Amniotic stem cell (primary cell): ENCODE measurements at places on chromosomes 13 and 19.

DNA sequence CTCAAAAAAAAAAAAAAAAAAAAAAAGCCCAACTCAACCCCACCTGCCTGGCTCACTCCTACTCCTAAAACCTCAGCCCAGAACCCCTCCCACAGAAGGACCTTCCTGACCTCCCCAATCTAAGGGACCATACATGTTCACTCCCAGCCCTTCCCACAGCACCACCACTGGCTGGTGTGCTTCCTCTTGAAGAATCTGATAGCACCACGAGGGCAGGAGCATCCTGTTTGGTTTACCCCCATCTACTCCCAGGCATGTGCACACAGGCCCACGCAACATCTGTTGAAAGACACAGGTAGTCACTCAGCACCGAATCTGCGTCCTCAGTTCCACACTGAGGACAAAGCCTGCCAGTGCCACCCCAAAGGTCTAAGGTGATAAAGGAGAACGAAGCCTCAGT lies 8.2 kb downstream of the LATS2 start:
- DNase-seq, result no peak

- DNase-seq, result no peak
These were observed 1.9 kb downstream of the ZNF493 start for GRCh38 chr19:21398851-21399250.

DNA sequence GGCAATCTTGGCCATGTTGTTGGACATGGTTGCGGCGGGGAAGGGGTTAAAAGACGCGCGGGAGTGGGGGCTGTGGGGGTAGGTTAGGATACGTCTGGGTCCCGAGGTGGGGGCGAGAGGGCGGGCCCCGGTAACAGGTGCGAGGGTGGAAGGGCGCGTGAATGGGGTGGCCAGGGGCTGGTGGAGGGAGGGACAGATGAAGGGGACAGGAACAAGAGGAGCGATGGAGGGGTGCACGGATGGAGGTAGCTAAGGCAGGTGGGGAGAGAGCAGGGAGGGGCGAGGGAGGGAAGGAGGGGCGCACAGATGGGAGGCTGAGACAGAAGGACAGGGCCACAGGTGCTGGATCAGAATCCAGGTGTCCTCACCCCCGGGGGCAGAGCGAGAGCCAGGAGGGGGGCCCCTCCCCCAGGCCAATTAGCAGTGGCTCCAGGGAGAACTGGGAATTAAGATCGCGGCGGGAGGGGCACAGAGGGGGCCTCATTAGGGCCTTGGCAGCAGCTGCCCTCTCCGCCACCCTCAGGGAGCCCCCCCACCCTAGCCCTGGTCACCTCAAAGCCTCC lies 1.3 kb downstream of the GNG8 start:
- no peak for DNase-seq

DNA sequence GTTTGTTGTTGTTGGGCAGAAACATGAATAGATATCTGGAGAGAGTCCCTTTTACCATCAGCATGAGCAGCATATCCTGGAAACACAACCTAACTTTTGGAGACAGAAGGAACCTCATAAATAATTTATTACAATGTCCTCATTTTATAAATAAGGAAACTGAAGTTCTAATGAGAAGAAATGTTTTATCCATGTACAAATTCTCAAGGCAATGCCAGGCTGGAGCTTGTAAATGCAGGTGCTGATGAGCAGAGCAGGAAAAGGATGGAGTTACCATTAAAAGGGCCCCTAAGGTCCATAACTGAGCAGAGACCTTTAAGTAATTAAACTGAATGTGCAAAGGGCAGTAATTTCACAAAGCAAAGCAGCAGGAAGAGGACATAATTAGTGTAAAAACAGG lies 17.3 kb downstream of the LCP1 start:
- DNase-seq, result no peak

GRCh38 chr13:56924401-56924800 lies 216.3 kb upstream of the PRR20A start:
- DNase-seq, result no peak

DNA sequence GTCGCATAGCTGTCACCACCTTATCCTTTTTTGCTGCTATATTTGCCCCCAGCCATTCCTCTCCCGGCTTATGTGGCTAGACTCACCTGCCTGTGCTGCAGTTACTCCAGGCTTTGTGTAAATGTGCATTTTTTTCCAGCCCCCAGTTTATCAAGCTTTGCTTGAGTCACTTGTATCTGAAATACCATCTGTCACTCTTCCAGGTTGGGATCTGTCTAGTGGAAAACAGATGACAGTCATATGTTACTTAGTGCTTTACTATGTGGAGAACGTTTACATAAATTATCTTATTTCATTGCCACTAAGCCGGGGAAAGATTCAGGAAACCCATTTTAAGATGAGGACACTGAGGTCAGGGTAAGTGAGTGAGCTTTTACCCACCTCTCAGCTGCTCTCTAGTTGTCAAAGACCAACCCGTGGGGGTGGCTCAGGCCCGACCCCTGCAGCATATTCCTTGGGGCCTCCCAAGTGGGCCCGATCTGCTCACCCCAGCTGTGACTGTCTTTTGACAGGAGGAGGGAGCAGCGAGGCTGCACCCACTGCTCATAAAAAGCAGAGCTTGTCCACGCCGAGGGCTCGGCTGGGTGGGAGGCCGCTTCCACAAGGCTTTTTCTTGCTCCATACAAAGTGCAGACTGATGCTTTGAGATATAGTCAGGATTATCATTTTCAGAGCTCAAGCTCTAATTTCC lies 7.2 kb downstream of the GJB2 start:
- DNase-seq, result no peak

DNA sequence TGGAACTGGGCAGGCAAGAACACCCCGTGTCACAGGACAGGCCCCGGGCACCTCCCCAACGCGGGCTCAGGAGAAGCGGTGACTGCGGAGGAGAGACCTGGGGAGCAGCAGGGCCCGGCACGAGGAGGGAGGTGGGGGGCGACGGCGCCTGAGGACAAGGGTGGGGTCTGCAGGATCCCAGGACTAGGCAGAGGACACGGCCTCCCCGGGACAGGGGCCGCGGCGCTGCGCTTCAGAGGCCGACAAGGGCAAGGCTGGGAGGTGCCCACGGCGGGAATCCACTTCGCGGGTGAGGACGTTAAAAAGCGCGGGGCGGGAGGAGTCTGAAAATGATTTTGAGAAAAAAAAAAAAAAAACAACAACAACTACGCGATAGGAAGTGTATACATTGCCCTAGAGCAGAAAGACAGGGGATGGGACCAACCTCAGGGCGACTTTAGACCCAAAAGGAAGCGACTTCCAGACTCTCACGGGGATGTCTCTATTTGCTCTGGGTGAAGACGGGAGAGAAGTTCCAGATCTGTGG lies 44.9 kb downstream of the ZNF611 start:
- no peak for DNase-seq

- no peak for DNase-seq
These were observed at the start of gene ZNF665 for GRCh38 chr19:53192771-53193534. ZNF665 (minus strand) TSS chr19:53193358; CDS start chr19:53182898, 10,460 bp downstream.

DNA sequence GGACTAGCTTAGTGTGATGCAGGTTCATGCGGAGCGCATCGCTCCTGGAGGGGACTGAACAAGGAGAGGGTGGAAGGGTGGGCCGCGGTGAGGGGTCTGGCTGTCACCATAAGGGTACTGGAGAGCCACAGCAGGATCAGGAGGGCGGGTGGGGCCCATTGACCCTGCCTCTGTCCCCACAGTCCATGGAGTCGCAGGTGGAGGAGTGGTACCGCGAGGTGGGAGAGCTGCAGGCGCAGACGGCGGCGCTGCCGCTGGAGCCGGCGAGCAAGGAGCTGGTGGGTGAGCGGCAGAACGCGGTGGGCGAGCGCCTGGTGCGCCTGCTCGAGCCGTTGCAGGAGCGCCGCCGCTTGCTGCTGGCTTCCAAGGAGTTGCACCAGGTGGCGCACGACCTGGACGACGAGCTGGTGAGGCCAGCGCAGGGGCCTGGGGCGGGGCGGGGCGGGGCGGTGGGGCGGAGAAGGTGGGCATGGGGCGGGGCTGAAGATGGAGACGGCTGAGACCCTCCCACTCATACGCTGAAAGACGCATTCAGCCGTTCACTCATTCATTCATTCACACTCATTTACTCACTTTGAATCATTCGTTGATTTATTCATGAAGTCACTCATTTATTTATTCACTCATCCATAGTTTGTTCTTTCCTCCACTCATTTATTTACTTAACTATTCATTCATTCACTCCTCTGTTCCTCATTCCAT lies 27.5 kb upstream of the SHKBP1 start:
- DNase-seq, result no peak

GRCh38 chr13:21557995-21558394 lies 46.0 kb downstream of the MICU2 start:
- DNase-seq, result no peak

DNA sequence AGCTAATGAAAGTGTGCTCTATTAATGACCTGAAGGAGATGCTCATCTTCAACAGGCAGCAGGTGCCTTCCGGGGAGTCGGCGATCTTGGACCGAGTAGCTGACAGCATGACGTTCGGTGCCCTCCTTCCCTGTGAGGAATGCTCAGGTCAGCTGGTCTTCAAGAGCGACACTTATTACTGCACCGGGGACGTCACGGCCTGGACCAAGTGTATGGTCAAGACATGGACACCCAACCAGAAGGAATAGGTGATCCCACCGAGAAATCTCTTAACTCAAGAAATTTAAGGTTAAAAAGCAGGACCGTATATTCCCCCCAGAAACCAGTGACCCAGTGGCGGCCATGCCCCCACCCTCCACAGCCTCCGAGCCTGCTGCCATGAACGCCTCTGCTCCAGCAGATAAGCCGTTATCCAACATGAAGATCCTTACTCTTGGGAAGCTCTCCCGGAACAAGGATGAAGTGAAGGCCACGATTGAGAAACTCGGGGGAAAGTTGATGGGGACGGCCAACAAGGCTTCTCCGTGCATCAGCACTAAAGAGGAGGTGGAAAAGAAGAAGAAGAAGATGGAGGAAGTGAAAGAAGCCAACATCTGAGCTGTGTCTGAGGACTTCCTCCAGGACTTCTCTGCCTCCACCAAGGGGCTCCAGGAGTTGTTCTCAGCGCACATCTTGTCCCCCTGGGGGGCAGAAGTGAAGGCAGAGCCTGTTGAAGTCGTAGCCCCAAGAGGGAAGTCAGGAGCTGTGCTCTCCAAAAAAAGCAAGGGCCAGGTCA lies 22.8 kb upstream of the ANKRD10 start:
- DNase-seq, result no peak

GRCh38 chr19:43469160-43469480 lies 3.7 kb upstream of the LYPD3 start:
- no peak for DNase-seq

DNA sequence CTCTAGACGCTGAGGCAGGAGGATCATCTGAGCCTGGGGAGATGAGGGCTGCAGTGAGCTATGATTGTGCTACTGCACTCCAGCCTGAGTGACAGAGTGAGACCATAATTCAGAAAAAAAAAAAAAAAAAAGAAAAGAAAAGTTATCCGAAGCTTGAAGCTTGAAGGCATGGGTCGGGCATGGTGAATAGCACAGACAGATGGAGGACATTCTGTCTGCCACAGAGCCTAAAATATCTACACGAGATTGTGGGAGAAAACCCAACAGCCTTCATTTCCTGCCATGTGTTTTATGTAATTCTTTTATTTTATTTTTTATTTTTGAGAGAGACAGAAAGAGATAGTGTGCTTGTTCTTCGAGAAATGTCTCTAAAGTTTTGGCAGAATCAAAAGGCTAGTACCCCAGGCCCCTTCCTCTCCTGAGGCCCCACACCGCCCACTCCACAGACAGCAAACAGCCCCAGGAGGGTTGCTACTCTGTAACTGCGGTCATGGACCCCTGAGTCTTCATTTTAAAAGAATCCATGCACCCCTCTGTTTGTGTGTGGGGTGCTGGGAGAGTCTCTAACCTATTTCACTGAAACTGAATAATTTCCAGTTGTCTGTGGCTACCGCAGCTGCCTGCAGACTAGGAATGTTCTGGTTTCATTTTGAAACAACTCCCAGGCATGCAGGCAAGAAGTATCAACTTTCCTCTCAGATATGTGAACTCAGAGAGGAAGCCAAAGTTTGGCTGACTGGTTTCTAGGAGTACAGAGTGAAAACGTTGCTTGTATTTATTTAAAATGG lies 38.4 kb upstream of the RCBTB2 start:
- DNase-seq, result peak; percentile 54

DNA sequence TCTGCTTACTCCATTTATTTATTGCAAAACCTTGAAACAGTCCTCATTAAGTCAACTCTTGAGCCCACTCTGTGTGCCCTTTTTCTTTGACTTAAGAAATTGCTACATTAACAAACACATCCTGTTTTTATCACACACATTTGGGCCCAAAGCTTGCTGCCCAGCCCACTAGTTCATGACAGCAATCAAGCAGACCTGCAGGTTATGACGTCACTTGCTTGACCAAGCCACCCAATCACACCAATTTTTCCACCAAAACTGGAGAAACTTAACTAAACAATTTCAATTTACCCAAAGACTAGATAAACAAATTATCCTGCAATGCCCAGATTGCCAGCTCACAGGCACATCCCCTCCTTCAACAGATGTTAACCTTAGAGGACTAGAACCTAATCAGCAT lies 120.7 kb downstream of the ZNF429 start:
- DNase-seq, result no peak

DNA sequence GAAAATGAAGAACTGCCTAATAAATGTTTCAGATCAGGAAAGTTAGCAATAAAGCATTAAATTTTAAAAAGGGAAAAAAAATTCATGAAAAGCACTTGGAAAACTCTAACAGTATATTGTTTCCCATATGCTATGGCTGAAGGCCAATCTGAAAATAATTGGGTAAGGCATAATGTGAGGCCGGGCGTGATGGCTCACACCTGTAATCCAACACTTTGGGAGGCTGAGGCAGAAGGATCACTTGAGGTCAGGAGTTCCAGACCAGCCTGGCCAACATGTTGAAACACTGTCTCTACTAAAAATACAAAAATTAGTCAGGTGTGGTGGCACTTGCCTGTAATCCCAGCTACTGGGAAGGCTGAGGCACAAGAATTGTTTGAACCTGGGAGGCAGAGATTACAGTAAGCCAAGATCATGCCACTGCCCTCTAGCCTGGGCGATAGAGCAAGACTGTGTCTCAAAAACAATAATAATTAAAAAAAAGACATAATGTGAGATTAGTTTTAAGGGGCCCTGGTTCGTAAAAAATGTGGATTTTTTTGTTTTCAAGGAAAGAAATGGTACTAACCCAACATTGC lies 15.2 kb downstream of the INTS6 start:
- no peak for DNase-seq

DNA sequence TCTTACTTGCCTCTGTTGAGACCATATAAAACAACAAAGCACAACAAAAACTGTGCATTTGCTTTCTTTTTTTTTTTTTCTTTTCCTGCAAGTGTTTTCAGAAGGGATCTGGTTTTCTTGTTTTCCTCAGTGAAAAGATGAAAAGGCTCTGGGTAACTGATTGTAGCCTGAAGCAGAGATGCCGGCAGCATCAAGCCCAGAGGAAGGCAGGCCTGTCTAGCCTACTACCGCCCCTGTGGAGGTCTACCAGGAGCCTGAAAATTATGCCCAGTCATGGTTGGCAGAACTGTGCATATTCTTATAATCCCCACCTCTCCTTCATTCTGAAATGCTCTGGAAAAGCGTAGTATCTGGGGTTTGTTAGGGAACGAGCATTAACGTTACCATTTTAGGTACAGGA lies 32.6 kb upstream of the MEDAG start:
- no peak for DNase-seq

GRCh38 chr13:41658057-41658661 lies 200.8 kb downstream of the RGCC start:
- DNase-seq, result peak; percentile 27
